ENCODE measurements at places on chromosomes 2 and 18. TPM values are rescaled to one million over a fixed set of nuclear protein-coding genes. Genes with fewer than 3 reads are reported as not detected.

Gene OSR1
- total RNA-seq, result 1.3 TPM

Gene CDH2
- total RNA-seq, result 104 TPM

Gene AKAIN1
- total RNA-seq, result not detected

DNA sequence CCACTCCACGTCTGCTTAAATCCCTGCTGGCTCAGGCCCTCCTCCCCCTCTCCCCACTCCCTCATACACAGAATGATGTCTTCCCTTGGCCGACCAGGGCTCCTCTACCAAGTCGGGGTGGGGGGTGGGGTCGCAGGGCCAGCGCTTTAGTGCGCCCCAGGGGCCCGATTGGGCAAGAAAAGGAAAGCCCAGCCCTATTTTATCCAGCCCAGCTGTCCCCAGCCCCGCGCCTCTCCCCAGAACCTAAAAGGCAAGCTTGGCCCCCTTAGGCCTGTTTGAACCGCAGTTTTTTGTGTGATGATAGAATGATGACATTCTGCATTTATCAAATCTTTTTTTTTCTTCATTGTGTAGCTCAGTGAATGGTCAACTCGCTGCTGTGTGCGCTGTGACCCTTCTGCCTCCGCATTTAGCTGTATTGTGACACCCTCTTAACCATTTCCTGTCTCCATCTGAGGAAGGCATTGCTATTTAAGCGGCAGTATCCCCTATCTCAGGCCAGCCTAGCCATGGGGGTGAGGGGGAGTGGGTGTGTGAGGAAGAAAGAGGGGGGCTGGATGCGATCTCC, 231.4 kb downstream of the HAUS1 start:
- no peak for DNase-seq

- no peak for DNase-seq
These were observed 362.8 kb upstream of the HS6ST1 start for GRCh38 chr2:128681507-128681906.

- no peak for DNase-seq
These were observed 526 bp downstream of the PRKRA start for GRCh38 chr2:178450524-178450773.

DNA sequence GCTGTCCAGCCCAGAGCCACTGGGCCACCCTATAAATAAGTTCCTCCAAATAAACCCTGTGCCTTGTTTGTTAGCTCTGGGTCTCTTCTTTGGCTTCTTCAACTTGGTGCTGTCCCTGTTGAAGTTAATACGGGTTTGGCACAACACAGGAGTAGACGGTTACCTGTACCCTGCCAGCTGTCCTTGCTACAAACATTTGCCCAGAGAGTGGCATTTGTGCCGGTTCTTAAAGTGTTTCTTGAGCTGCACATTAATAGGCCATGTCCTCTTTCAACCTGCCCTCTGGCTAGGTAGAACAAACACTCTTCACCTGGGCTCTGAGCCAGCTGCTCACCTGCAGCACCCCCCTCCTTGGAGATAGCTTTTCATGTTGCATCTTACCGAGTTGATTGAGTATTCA, 139.2 kb downstream of the NEDD4L start:
- DNase-seq, result no peak

DNA sequence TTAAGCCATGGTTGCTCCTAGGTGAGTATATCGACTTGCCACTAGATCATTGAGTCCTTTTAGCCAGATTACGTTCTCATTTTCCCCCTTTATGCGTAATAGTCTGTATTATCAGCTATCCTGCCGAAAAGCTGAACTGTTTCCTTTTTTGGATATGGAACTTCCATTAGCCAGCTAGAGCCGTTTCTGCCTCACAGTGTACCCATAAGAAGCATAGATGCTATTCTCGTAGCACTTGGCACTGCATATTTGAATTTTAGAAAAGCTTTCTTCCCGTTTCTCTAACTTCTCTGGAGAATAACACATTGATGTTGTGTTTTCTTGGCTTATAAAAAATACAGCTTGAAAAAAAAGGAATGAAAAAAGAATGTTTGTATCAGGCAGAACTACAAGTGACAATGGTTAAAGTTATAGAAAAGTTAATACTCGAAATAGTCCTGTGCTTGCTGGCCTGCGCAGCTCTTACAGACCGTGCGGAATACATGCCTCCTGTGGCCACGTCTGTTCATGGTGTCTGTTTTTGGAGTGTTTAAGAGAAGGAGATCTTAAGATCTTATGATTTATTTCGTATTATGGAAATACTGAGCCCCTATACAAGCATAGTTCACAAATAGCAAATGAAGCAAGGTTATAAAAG, 710 bp downstream of the DUSP19 start:
- no peak for DNase-seq

DNA sequence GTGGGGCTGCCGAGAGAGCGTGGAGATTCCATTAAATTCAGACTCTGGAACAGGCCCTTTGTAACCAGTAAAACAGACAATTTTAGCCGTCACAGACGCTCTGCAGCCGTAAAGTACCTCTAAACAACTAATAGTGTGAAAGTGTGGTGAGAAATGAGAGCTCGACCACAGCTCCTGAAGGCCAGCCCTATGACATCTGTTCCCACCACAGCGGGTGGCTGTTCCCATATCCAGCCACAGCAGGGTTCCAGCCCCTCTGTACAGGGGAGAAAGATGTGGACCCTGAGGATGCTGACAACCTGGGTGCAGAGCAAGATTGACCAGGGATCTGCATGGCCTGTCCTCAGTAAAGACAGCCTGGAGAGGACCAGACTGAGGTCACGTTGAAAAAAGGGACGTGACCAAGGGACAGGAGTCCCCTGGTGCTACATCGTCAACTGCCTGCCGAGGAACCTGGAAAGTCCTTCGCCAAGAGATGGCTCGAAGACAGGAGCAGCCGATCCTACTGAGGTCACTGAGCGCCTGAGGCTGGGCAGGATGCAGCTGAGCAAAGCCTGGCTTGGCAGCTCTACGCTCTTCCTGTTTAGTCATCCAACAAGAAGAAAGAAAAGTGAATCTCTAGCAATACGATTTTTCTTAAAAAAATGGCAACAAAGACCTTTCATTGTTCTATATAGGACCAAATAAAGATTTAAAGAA, 831.7 kb downstream of the RNF144A start:
- DNase-seq, result no peak

DNA sequence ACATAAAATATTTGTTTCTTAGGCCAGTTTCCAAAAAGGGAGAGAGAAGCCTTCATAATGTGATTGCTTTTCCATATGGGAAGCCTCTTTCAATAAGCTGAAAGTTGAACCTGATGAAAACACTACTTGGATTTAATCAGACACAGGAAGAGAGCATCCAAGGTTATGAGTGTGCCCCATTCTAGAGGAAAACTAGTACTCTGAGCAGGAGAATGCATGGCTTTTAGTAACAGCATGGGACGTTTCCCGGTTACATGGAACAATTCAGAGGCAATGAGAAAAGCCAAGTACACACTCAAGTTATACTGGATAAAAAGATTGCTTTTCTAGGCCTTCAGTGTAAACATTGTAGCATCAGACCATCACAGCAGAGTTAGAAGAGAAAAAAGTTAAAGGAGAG, 315.8 kb downstream of the ZNF516 start:
- DNase-seq, result no peak

- DNase-seq, result no peak
These were observed 369.5 kb upstream of the CELF4 start for GRCh38 chr18:37935086-37935485.

GRCh38 chr2:169693360-169693759, 845 bp downstream of the CFAP210 start:
- no peak for DNase-seq

DNA sequence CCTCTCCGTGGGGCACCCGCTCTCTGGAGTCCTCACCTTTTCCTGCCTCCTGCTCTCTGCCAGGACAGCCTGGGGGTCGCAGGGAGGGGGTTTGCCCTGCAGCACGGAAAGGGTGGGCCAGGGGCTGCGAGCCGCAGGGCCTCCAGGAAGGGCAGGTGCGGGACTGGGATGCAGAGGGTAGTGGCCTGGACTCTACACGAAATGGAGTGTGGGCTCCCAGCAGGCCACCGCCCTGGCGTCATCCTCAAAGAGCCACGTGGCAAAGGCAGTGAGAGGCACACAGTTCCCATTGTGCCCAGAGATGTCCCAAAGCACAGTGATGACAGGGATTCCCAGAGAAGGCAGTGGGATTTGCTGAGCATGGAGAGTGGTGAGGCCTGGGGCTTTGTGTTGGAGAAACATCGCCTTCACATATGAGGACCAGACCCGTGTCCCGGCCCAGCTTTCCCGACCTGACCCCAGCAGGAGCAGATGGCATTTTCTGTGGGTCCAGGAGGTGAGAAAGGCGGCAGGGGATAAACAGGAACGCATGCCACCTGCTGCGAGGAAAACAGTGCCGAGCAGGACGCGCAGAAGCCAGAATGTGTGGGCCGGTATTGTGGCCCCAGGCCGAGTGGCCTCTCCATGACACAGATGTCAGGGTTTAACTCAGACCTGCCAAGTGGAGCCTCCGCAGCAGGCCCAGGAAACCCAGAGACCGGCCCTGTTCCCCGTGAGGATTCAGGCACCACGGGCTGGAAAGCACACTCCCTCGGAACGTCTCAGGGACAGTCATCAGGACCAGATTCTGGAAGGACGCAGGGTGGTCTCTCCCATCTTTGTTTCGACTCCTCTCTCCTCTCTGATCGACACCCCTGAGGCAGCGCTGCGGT, 855.5 kb upstream of the SALL3 start:
- no peak for DNase-seq

GRCh38 chr18:57220480-57220879, 73.6 kb downstream of the BOD1L2 start:
- DNase-seq, result no peak

GRCh38 chr18:35467624-35468016, 30.1 kb downstream of the INO80C start:
- no peak for DNase-seq

DNA sequence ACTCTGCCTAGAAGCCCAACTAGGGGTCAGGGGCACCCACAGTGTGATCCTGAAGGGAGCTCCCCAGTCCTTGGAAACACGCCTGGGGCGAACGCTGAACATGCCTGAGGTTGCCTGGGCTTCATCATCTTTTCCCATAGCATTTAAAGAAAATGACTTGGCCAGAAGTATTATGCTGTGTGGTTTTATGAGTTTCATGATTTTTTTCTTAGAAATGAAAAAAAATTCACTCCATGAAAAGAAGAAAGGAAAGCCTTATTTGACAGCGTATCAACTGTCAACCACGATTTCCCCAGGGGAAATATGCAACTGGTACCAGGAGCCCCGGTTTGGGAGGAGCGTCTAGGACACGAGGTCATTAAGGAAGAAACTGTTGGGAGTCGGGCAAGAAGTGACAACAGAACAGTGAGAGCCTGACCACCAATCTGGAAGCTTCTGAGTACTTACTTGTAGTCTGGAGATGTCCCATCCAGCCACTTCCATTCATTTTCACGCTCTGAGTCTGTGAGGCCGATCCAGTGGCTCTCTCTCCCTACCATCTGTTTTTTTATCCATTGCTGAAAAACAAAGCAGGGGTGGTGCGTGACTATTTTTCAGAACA, 63.5 kb upstream of the THOC1 start:
- DNase-seq, result no peak

DNA sequence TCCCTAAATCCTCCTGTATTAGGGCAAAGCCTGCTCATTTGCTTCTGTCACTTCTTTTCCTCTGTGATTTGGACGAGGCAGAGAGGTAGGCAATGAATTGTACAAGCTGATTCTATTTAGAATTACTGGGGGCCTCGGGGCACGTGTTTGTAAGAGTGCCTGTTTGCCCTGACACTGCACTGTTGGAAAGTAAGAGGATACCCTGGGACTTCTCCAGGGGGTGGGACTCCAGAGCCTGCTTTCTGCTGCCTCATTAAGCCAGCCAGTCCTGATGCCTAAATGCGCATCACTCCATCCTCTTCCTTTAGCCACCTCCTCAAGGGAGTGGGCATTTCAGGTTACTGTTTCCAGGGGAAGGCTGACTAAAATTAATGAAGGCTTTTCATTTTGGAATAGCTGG, 134.3 kb downstream of the TDRD15 start:
- no peak for DNase-seq

- no peak for DNase-seq
These were observed 503.9 kb downstream of the PID1 start for GRCh38 chr2:228767196-228767595.

GRCh38 chr2:83015900-83016299, 1443.2 kb downstream of the SUCLG1 start:
- DNase-seq, result no peak

- DNase-seq, result no peak
These were observed 39.5 kb downstream of the BABAM2 start for GRCh38 chr2:27929916-27930486.

- DNase-seq, result no peak
These were observed 134.0 kb upstream of the MGAT5 start for GRCh38 chr2:134119713-134120405.

GRCh38 chr2:9380702-9381628, 42.4 kb downstream of the ITGB1BP1 start:
- peak; percentile 81 for DNase-seq

GRCh38 chr2:160408959-160409291, 84.7 kb downstream of the RBMS1 start:
- no peak for DNase-seq

DNA sequence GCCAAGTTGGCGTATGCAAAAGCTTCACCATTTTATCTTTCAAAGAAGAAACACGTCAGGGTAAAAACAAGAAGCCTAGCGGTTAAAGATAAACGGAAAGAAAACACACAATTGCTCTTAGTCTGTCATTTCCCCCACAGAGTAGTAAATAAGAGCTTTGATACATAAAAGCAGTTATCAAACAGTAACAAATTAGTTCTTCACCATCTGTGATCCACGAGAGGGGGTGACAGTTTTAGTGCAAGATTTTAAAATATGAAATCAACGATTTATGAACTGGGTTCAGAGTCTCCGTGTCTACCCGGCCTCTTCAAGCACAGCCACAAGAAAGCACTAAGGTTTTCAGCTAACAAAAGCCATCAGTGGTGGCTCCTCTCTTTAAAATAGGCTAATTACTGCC, 703.9 kb upstream of the ID2 start:
- no peak for DNase-seq

- no peak for DNase-seq
These were observed 263.0 kb downstream of the NDUFA10 start for GRCh38 chr2:239762106-239762505.

DNA sequence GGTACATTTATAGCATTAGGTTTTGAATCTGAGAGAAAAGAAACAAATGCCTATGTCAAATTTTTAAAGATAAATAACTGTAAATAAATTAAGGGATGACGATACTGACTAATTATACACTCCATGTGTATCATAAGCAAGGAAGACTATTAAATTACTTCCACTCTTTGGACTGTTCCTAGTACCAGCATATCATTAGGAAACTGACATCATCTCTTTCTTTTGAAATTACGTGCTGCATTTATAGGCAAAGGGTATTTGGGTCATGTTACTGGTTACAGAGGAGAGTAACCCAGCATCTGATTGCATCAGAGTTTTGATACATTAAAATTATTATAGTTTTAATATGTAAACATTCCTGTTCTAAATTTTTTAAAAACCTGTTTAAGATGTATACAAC, 309.7 kb downstream of the XIRP2 start:
- no peak for DNase-seq

DNA sequence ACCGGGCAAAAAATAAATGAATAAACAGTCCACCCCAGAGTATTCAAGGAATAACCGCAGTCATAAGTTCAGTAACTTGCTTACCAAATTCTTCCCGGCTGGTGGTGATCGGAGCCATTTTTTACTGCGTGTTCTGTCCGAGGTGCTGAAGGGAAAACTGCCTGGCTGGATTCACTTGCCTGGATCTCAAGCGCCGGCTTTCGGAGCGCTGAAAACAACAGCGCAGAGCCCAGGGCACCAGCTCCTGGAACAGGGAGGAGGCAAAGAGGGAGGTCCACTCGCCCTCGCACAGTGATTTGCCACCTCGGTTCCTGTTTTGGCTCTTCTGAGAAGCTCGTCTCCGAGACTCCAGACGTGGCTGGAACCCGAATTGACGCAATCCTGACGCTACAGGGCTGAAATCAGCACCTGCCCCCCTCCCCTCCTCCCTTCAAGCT, at the start of gene SYT4:
Gene SYT4, minus strand, starts transcription at position 327 of the 437 bp plus-strand sequence. Its CDS starts 209 bp downstream, at position 118.
- DNase-seq, result no peak

Data from glomerular endothelial cell (primary cell).